ENCODE measurements at places on chromosomes 2 and 18. TPM values are rescaled to one million over a fixed set of nuclear protein-coding genes. Genes with fewer than 3 reads are reported as not detected.

DNA sequence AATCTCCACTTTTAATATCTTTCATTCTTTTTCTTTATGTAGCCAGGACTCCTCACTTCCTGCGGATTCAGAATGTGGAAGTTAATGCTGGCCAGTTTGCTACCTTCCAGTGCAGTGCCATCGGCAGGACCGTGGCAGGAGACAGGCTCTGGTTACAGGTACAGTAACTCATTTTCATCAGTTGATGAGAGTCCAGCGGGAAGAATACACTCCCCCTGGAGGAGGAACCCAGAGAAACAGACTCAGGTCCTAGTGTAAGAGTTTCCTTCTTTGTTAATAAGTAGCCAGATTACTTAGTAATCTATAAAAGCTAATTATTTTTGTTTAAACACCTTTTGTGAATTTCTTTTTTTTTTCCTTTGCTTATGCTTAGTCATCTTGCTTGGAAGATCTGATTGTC is 359.4 kb downstream of the PTPRM start:
- no peak for DNase-seq

- no peak for DNase-seq
These were observed 112.8 kb downstream of the KCTD1 start for GRCh38 chr18:26435415-26436095.

DNA sequence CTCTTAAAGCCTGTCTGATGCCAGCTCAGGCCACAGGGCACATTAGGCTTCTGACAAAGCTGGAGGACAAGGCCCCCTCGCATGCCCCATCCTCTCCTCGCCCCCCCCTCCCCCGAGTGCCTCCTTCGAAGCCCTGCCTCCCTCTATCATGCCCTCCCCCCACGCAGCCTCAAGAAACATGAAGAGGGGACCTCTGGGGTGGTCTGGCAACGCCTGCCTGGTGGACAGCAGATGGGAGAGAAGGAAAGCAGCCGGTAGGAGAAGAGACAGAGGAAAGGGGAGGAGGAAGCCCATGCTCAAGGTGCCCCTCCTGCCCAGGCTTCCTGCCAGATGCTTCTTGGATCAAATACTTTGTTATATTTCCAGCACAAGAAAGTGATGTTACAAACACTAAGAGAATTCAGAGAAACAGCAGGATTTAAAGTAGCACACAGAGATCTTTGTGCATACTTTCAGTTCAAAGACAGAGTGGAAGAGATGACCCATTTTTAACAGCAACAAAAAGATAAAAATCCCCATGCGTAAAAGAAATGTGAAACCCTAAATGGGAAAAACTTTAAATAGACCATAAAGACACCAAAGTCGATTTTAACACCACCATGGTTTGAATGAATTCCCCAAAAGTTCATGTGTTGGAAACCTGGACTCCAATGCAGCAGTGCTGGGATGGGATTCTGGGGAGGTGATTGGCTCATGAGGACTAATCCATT is 19.0 kb downstream of the BOK start:
- no peak for DNase-seq

GRCh38 chr2:73922681-73923080 is 4.0 kb upstream of the DGUOK start:
- DNase-seq = no peak

DNA sequence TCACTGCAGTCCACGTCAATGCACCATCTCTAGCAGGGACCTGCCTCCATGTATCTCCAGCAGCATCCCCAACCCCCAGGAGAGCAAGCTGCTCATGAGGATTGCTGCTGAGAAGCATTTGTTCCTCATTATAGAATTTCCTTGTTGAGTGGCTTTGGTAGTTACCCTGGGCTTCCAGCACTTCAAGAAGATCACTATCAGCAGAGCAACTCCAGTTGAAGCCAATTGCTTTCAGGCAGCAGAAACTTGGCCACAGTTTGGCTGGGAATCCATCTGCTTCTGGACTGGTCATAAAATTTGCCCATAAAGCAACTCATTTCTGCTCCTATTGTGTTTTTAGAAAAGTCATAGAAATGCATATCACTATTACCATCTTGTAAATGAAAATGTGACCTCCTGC is 17.4 kb downstream of the TRPM8 start:
- DNase-seq = no peak

- no peak for DNase-seq
These were observed 213.8 kb downstream of the SP3 start for GRCh38 chr2:173751245-173751975.

DNA sequence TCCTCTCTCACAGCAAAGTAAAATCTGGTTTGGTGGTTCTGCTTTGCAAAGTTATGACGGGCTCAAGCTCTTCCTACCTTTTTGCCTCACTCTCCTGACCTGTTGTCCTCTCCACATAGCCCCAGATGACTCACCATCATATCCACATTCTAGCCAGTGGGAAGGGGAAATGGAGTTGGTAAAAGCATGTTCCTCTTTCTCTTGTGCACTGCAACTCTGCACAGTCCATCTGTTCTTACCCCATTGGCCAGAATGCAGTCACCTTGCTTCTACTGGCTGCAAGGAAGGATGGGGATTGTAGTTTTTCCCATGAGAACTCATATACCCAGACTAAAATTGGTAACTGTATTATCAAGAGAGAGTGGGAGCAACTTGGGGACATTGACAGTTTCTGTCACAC is 50.4 kb upstream of the SMIM21 start:
- no peak for DNase-seq

GRCh38 chr2:199692489-199692888 is 158.5 kb downstream of the FTCDNL1 start:
- no peak for DNase-seq

DNA sequence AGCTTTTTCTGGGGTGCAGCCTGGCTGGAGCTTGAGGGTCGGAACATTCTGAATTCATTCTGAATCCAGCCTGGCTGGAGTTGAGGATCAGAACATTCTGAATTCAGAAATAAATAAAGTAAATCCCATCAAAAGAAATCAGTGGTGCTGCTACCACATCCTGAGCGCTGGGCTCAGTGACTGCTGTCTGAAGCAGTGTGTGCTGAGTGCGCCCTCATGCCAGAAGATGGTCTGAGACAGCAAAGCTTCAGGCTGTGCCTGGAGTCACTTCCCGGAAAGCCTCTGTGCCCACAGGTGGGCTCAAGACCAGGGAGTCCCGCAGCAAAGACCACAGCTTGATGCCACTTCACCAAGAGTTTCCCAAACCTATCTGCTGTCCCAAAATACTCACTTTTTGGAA is 187.9 kb downstream of the VAPA start:
- DNase-seq = no peak

DNA sequence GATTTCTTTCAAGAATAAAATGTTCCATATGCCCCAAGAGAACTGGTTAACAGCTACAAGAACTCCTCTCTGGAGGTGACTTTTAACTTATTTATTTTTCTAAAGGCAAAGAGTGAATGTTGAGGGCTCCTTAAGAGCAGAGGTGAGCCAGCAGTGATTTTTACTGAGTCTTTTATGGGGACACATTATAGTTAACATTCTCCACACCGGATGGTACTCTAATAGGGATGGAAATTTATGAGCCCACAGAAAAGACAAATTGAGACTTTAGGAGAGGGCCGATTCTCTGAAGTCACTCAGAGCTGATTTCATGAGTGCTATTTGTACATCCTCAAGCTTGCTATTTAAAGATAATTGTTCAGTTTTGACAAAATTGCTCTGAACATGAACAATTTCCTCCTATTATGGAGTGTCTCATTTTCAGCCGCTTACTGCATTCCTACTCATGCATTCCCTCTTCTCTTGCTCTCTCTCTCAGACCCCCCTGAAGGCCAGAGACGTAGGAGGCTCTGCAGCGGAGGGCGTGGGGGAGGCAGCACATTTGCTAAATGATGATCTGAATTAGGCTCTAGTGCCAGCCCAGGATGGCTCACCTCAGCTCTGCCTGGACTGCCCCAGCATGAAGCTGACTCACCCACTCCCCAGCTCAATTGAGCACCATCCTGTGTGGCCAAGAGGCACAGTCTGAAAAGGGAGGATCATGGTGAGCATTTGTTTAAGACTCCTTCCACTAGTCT is 5.9 kb upstream of the RPL37A start:
- DNase-seq = peak; percentile 42

GRCh38 chr2:105744909-105745853 is at the start of gene NCK2:
Gene NCK2 (plus strand): TSS chr2:105744912. CDS start chr2:105855064, 110,152 bp downstream.
- no peak for DNase-seq

DNA sequence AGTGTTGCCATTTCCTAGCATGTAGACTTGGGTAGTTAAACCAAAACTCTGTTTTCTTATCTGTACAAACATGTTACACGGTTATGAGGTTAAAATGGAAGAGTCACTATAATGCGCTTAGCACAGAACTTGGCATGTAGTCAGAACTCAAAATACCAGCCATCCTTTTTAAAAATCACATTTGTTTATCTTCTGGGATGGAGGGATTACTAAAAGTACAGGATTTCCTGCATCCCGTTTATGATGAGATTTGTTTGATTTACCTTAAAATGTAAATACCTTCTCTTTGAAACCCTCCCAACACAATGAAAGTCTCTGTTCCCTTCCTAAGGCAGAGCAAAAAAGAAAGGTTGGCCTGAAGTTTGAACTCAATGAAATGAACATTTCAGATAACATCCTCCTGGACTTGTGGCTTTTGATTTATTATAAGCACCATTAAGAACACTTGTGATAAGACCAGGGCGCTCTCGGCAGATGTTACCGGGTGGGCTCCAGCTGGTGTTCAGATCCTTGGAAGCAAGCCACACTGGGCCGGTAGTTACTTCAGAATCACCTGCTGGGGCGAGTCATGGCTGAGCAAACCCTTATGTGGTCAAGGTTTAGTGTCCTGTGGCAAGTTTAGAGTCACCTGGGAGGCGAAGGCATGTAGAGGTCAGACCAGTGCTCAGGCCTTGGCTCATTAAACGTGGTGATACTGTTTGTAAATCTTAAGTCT is 105.7 kb downstream of the MGAT5 start:
- no peak for DNase-seq

DNA sequence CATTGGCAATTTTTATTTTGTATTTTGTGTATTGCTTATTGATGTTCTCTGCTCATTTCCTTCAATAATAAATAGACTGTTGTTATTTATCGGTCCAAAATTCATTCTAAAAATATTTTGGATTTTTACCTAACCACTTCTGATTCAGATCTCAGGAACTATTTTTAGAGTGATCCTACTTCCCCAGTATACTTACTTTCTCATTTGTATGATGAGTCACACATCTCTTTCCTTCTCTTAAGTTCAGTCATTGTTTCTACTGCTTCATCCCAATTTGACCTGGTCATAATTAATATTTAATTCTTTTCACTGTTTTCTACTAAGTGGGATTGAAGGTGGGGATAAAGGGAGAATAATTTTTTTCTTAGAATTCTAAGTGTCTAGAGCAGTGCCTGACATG is 75.1 kb downstream of the AGPS start:
- DNase-seq = no peak

- DNase-seq = no peak
These were observed 430.0 kb upstream of the VWC2L start for GRCh38 chr2:213980883-213981282.

- no peak for DNase-seq
These were observed 30.7 kb downstream of the CCDC141 start for GRCh38 chr2:179019260-179019659.

DNA sequence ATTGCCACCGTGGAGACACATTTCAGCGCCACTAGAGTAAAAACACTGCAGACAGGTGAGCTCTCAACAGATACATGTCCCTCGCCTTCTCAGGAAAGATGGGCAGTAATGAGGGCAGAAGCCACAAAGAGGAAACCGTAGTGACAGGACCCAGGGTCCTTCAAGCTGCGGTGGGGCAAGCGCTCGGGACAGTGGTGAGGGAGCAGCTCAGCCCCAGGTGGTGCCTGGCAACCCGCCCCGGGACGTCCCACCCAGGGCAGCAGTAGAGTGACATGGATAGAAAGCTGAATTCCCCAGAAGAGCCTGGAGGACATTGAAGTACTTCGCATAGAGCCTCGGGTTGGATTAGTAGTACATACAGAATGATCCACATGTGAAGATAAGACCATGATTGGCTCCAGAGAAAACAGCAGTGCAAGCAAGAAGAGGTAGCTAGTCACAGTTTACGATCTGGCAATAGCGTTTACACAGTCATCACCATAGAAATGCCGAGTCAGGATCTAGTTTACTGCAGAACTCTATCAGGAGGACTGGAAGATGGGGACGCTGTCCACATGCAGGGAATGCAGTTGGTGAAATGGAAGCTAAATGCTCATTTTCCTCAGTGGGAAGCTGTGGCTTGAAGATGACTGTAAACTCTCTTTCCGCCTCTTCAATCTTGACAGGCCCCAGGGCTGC is 37.4 kb upstream of the ALPP start:
- DNase-seq = no peak

DNA sequence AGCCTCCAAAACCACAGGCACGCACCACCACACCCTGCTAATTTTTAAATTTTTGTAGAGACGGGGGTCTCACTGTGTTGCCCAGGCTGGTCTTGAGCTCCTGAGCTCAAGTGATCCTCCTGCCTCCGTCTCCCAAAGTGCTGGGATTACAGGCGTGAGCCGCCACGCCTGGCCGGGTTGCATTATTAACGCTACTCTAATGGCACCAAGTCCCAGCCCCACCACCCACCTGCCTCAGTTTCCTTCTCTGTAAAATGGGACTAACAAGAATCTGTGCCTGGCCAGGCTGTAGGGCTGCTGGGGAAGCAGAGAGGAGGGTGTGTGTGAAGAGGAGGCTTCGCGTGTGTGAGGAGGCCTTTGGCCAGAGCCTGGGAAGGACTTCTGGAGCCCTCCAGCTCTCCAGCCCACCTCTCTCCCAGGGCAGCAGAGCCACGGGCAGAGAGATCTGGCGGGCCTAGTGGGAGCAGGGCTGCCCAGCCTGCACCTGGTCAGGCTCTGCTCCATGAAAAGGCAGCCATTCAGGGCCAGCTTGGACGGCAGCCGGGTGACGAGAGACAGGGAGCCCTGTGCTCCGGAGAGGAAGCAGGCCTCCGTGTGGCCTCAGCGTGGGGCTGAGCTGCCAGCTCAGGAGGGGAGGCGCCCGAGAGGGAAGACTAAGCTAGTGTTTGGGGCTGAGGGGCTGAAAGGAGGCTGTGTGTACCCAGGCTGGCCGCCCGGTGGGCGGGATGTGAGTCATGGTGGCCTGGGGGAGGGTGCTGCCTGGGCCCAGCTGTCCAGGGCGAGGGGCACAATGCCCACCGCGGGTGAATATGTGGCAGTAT is 7.4 kb upstream of the B3GNT7 start:
- DNase-seq = no peak

DNA sequence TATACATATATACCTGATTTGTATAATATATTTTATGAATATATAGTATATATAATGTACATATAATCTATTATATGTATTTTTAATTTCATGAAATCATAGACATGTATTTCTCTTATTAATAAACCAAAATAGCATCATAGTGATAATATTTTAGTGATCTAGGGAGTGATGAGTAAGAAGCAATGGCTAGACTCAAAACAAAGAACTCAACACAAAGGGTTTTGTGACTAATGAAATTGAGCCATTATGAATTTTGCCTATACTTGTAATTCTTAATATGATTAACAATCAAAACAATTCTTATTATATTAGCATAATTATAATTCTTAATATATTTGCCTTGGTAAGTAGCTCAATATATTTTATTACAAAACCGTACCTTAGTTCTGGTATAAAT is 1614.1 kb upstream of the TMEFF2 start:
- no peak for DNase-seq

UGT1A4 gene
- total RNA-seq = not detected

EGR4 gene
- total RNA-seq = not detected

PAX8 gene
- 2.8 TPM for total RNA-seq

SP3 gene
- 75.5 TPM for total RNA-seq

MAP3K19 gene
- not detected for total RNA-seq

CRACDL gene
- total RNA-seq = 5.7 TPM

PXDN gene
- total RNA-seq = 81.2 TPM

CDC42EP3 gene
- 12.1 TPM for total RNA-seq

NT5DC4 gene
- not detected for total RNA-seq

SLC38A11 gene
- total RNA-seq = 0.19 TPM

SOCS6 gene
- 21.1 TPM for total RNA-seq

ITGA4 gene
- total RNA-seq = 25.6 TPM

CIB4 gene
- not detected for total RNA-seq

All from omental fat pad (tissue), 4 donors.